CD4-positive, alpha-beta T cell treated with Interleukin-4 for 4 hours (primary cell): ENCODE measurements at places on chromosomes 1 and 21.

DNA sequence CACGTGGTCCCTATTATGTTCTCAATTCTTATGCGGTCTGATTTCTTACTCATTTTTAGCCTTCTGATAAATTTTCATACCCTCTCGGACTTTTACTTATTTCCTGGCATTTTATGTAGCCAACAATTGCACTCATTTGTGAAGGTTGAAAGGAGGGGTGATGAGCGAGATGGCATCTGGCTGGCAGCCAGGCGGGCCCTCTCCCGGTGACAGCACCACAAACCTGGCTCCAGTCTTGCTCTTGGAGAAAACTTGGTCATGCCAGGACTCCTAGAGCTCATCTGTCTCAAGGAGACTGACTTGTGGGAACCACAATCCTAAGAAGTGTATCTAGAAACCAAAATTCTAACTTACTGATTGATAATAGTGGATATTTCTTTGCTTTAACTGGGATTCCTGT lies 14.6 kb upstream of the AHCTF1 start:
- DNase-seq, result no peak

DNA sequence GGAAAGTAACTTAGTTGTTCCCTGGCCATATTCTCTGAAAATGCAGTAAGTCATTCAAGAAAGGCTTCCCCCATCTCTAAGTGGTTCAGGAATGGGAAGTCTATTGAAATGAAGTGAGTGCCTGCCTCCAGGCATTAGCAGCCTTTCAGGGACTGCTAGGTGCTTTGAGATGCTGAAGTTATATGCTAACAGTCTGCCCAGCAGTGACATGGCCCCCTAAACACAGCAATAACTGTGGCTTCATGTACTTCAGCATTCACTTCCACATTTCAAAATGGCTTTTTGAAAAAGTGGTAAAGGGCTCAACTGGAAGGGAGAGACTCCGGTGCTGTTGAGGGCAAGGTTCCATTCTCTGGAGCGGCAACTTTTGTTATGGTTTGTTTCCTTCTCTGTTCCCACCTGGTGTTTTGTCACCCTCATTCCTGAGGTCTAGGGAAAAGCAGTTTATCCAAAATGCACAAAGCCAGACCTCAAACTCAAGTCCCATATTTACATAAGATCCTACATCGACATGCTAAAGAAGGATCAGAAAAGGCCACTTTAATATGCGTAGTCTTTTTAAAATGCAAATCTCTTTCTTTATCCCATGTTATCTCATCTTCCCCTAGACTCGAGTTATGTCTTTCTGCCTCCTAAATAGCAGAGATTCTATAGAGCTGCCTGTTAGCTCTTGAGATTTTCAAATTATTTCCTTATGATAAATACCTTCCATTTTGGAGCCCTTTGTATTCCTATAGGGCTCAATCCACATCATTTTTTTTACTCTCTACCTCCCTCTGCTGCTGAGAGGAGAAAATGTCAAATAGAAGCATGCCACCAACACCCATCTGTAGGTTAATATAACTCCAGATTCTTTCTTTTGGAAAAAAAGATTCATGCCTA lies 34.2 kb upstream of the LRRC8C start:
- DNase-seq, result peak; percentile 66

GRCh38 chr1:234175363-234175762 lies 197.9 kb upstream of the COA6 start:
- DNase-seq, result no peak

DNA sequence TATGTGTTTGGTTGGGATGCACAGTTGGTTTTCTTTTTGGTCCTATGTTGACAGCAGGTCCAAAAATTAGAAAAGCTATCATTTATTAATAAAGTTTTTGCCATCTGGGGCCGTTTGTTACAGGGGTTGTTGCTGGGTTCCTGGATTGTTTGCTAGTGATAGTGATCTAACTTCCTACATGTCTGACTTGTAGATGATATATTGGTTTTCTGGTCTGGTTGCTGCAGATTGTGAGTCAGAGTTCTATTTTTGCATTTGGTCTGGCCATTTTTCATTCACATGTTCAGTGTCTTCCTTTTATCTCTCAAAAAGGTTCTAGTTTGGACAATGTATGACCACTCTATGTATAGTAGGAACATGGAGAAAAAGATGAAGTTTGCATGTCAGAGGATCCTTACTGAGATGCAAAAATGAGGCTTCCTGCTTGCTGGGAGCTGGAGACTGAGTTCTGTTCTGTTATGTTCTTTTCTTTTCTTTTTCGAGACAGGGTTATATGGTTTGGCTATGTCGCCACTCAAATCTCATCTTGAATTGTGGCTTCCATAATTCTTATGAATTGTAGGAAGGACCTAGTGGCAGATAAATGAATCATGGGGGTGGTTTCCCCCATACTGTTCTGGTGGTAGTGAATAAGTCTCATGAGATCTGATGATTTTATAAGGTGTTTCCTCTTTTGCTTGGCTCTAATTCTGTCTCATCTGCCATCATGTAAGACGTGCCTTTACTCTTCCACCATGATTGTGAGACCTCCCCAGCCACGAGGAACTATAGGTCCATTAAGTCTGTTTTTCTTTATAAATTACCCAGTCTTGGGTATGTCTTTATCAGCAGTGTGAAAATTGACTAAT lies 4.2 kb upstream of the NVL start:
- peak; percentile 27 for DNase-seq

GRCh38 chr21:42988236-42988965 lies 14.0 kb downstream of the PKNOX1 start:
- DNase-seq, result no peak

DNA sequence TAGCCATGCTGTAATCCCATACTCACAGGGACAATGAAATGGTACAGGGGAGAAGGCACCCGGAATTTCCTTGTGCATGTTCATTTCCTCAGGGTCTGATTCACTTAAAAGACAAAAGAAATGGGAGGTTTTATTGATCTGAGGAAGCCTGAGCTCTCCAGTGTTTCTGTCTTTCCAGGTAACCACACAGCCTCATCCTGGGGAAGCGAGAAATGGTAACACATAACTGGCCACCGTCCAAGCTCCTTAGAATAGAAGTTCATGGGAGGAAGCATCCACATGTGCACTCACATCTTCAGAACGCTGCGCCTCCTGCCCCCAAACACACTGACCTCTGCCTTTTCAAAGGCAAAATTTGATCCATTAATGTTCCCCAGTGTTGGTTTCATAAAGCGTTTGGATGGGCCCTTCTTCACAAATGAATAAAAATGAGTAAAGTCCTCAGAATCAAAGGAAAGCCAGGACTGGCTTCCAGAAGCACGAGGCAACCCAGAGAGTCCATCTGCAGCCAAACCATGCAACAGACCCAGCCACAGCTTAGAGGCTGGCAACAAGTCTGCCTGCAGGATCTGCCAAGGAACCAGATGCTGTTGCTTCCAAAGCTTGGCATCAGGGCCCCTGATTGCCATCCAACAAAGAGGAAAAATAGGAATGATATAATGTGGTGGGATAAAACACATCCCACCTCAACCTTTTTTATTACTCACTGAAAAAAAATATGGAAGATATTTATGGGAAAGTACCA lies 120.3 kb downstream of the ZBTB18 start:
- DNase-seq, result no peak

- no peak for DNase-seq
Observed at GRCh38 chr1:34037856-34038255, 127.2 kb downstream of the CSMD2 start.

DNA sequence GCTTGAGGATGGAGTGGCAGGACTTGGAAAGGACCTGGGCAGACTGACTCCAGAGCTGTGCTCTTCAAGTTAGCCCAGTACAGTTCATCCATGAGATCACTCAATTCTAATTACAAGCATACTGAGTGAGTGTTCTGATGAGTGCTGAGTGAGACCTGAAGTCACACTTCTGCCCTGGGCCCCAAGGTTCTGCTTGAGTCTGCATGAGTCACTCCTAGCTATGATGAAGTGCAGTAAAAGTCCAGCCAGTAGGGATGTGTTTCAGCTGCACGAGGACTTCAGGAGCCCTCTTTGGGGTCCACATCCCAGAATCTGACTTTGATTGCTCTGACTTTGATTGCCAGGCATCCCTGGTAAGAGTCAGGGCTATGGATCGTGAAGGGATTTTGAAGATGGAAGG lies 35.8 kb downstream of the PLEKHA6 start:
- no peak for DNase-seq

DNA sequence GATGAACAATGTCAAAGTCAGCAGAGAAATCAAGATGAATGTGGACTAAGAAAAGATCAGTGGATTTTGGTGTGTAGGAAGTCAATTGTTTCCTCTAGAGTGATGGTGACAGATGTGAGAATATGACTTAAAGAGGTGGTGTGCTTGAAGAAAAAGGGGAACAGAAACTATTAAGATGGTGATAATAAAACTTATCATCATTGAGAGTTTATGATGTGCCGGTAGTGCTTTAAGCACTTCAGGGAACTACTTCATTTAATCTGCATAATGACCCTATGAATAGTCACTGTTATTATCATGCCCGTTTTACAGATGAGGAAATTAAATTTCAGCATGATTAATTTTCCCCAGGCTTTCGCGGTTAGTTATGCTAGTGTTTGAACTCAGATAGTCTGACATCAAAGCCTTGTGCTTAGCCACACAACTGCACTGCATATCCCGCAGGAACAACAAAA lies 246.9 kb upstream of the LRRC7 start:
- no peak for DNase-seq

DNA sequence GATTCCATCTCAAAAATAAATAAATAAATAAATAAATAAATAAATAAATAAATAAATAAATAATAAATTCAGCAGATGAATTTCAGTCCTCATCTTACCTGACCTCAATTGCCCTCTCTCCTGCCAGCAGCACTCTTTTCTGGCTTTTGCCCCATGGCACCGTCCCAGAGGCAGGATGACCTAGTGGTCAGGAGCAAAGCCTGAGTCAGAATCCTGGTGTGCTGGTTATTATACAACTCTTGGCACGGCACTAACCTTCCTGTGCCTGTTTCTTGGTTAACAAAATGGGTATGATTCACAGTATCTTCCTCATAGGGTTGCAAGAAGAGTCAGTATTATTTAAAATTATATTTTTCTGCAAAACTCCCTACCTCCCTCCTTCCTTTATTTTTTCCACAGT lies 43.0 kb downstream of the NKAIN1 start:
- no peak for DNase-seq

GRCh38 chr1:39103328-39104157 lies 77.4 kb downstream of the NDUFS5 start:
- DNase-seq, result no peak
